Left colon (tissue), 2 donors: ENCODE measurements at places on chromosomes 4 and X. TPM values are rescaled to one million over a fixed set of nuclear protein-coding genes. Genes with fewer than 3 reads are reported as not detected.

DNA sequence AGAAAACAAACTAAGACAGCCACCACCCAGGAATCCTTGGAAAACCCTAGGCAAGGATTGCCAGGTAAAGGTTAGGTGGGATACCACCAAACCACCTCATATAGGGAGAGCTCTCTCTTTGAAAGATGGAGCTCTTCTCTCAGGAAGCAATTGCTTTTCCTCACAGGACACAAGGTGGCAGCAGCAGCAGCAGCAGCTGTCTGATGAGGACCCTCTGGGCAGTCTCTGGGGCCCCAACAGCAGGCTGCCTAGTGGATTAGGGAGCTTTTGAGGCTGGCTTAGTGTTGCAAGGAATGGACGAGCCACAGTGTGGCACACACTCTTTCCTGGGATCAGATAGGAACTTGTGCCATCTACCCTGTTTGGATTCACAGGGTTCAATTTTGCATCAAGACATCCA is 41.4 kb upstream of the CHRDL1 start:
- no peak for DNase-seq

The NPY2R gene
- 1.2 TPM for total RNA-seq

- DNase-seq = no peak
These were observed 27.2 kb upstream of the GRPR start for GRCh38 chrX:16096141-16096540.

DNA sequence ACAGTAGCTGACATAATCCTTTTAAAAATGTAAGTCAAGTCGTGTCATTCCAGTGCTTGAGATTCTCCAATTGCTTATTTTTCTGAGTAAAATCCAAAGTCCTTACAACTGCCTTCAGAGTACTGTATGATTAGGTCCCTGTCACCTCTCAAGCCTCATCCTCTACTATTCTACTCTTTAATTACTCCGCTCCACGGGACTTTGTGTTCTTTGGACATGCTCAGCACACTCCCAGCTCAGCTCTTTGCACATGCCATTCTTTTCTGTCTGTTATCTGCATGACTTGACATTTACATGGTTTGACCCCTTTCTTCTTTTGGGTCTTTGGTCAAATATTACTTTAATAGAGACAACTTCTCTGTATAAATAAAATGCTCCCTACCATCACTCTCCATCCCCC is 15.1 kb downstream of the FAM47E start:
- no peak for DNase-seq

DNA sequence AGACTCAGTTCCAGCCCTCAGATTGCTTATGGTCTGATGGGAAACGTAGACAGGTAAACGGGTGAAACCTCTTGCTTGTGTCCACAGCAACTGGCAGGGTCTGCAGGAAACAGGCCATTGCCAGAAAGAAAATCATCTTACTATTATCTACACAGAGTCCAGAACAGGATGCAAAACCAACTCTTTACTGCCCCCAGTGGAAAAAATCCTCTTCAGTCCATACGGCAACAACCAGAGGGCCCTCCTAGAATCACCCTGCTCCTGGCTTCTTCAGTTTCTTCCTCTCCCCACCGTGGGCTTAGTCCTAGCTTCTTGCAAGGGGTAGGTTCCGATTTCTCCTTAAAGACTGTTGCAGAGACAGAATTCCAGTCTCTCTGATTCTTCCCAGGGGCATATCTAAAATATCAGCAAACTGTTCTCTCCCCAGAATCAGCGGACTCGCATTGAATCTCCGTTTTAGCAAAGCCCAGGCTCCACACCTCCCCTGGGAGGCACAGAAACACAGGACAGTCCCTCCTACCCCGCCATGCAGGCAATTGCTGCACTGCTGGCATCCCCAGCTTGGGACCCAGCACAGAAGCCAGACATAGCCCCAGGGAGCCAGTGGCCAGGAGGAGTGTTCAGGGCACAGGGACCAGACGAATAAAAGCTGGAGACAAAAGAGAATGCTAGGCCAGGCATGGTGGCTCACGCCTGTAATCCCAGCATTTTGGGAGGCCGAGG is 41.0 kb upstream of the SH3RF1 start:
- no peak for DNase-seq

DNA sequence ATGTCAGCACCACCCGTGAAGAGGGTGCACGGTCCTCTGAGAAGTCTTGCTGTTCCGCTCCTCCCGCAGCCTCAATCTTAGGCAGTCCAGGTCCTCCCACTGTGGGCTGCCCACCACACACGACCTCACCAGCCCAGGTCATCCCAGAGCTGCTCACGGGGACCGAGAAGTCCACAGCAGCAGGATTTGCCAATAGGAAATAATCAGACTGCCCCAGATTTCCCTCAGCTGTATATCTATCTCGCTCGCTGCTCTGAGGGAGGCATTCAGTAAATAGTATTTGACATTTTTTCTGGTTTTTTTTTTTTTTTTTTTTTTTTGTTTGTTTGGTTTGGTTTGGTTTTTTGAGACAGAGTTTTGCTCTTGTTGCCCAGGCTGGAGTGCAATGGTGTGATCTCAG is 83.8 kb downstream of the STOX2 start:
- DNase-seq = no peak

- DNase-seq = no peak
These were observed 220.1 kb downstream of the AFAP1 start for GRCh38 chr4:7719354-7720174.

The FAM9B gene
- not detected for total RNA-seq

DNA sequence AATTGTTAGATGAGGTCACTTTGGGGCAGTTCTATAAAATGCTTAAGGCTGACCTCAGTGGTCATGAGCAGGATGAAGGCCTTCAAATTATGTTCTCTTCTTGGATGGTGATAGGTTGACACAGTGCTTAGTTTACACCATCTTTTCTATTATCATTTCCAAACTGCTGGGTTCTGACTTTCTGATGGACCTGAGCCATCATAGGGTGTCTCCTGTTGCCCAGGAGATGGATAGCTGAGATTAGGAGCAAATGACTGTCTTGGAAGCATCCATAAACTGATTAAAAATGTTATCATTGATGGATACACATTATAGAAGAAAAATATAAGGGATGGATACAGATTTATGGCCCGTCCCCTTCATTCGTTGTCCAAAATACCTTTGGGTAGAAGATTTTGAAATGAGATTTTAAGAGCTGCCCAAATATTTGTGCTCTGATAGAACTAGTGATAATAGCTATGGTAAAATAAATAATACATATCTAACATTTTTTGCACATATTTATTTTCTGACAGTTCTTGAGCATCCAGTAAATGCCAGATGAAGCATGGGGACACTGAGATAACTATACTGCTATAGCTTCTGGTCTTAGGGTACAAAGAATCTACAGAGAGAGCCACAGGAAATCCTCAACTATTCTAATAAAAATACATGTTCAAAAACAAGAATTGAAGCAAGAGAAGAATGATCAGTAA is 839.4 kb upstream of the LCORL start:
- no peak for DNase-seq

The PCDH7 gene
- total RNA-seq = 15.6 TPM

DNA sequence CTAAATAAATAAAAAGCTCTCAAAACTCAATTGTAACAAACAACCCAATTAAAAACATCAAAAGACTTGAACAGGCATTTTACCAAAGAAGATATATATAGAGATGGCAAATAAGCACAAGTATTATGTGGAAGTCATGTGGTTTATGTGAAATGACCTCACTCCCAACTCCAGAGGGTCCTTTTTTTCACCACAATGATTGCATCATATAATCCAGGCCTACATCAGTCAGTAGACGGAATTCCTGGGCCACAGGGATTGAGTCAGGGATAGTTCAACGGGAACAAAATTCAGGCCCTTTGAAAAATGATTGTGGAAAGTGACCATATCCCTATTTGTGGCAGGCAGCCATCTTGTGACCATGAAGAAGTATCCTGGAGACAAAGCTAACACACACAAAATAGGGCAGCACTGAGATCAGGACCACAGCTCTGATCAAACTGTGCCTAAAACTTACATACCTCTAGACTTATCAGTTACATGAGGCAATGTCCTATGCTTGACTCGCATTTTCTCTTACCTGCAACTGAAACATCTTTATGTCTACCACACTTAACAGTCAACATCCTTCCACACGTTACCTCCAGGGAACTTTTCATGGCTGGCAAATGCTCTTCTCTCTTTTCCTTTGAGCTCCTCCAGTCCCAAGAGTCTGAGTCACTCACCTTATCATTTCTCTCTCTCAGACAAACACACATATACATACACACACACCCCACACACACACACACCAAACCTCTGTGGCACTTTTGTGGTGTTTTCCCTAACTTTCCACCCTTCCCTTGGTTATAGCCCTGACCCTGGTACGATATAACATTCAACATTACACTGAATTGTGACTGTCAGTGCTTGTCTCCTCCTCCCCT is 113.5 kb downstream of the PHF8 start:
- no peak for DNase-seq

The REPS2 gene
- 18.5 TPM for total RNA-seq

GRCh38 chr4:169225812-169226211 is 44.9 kb downstream of the SH3RF1 start:
- DNase-seq = no peak

DNA sequence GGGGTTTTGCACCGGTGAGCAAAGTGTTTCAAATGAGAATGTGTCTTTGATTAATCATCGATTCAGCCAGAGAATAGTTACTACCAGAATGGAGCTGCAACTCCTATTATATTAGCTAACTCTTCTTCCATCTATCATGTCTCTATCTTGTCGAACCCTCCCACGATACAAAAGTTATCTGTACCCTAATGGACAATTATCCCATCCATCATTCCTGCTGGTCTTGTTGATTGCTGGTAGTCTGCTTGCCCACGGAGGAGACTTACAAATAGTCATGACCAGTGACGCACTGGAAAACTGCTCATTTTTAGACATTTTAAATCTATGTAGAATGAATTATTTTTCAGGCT is 67.5 kb downstream of the RTL9 start:
- no peak for DNase-seq

GRCh38 chr4:104577405-104577804 is 82.7 kb upstream of the CXXC4 start:
- DNase-seq = no peak

DNA sequence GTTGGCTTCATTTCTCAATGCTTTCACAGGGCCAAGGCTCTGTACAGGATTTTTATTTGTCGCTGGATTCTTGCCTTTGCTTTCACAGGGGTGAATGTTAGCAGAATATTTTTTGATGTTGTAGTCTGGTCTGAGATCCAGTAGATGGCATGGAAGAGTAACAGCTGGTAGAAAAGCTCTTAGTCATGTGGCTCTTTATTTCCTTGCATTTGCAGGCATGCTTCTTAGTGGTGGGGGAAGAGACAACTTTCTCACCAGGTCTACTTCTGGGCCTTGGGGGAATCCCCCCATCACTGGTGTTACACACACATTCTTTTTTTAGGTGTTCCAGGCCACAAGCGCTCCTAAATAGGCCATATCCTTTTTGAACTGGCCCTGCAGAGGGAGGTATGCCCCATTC is 58.2 kb upstream of the DKK2 start:
- DNase-seq = no peak

DNA sequence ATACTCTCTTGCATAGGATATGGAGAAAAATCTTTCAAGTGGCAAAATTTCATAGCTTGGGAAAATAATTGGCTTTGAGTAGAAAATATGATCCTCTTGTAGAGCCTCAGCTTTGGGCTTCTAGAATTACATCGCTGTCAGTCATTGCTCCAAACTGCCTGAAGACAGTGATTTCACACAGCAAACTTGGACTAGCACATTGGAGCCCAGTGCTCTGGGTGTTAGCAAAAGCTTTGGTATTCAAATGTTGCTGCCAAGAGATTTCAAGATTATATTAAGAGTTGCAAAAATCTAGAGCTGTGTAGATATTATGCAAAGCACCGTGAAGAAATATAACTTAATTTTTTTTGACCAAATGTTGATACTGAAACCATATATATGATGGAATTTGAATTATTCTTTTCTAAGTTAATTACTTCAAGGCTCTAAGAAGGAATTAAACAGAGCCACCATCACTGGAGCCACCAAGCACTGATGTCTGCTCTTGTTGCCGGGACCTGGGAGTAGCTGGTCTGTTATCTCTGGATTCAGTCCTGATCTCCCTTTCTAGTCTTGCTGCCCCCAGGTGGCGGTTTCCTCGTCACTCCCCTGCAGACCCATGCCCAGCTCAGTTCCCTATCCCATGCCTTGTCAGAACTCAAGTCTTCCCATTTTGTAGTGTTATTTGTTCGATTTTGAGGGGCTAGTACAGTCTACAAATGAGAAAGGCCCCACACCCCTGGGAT is 260.7 kb upstream of the SFRP2 start:
- DNase-seq = no peak

DNA sequence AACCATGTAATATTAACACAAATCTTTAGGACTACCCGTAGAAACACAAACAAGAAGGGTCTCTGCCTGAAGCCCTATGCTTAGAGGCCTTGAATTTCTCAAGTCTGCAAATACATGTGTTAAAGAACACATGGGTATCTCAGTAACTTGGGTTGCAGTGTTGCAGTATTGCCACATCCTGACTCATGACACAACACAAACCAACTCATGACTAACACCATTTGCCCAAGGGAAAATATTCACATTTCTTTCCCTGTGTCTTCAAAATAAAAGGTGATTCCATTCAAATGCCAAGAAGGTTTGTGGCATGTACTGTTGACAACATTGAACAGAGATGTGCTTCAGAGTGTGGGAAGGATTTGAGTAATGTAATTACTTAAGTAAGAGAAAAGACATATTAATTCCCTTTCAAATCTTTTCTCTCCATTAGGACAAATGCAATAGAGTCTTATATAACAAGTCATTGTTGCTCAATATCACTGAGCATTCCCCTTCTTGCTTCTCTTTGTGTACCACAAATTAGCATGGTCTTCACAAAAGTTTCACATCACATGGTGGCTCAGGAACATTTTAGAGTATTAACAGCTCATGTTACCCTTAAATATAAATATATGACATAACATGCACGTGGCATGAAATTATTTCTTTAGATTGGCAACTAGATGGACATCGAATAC is 487.1 kb downstream of the STPG2 start:
- no peak for DNase-seq

DNA sequence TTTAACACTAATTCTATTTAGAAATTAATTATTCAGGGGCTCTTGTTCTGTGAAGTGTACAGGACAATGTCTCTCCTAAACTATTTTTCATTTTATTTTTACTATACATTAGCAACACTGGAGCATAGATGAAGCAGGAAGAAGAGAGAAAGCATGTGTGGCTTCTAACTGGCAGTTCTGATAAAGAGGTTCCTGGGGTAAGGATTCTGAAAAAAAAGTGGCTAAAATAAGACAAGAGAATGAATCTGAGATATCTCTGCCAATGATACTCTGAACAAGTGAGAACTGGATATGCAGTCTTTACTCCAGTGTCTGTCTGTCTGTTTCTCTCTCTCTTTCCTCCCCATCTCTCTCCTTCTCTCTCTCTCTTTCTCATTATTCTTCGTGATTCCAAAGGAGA is 125.9 kb downstream of the MAML3 start:
- no peak for DNase-seq

DNA sequence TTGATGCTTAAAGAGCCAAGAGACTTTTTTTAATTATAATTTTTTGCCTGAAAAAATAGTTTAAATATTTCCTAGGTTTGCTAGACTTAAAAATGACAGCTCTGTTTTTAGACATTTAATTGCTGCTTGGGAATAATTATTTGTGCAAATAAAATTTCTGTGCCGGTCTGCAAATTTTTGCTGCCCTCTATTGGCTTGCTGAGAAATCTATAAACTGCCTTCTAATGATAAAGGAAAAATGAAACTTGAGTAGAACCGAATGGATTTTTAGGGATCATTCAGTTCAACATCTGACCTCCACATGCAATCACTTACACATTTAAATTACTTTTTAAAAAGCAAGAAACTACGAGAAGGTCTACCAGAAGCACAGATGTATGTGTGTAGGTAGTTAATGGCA is 434.0 kb downstream of the FAM133A start:
- DNase-seq = no peak

The ASMT gene
- not detected for total RNA-seq
